ENCODE measurements at places on chromosomes 6 and 20. TPM values are rescaled to one million over a fixed set of nuclear protein-coding genes. Genes with fewer than 3 reads are reported as not detected.

Gene MCHR2
- not detected for total RNA-seq

Gene DNAH8
- total RNA-seq = 0.11 TPM

Gene AGER
- 70.6 TPM for total RNA-seq

DNA sequence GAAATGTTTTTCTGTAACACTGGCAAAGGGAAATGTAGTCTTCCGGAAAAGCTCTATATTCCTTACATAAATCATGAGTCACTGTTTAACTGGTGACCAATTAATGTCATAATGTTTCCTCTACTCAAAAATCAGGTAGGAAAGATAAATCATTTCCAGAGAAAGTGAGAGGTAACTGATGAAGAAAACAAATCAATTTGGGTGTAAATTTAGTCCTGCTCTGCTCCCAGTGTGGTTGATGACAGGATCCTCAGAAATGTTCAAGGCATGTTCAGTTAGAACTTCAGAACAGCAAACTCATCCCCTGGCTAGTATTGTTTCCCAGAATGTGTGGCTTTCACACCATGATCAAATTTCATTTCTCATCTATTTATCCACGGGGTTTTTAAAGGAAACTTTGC lies 38.8 kb upstream of the SPACA1 start:
- no peak overlapping the region for H3K4me3 ChIP-seq
- no peaks in the 10 kb centered on the region for H3K27me3 ChIP-seq
- H3K4me1 ChIP-seq = no peaks in the 10 kb centered on the region

Gene BANF2
- total RNA-seq = not detected

- H3K27ac ChIP-seq = no peak overlapping the region
- H3K36me3 ChIP-seq = no peaks in the 10 kb centered on the region
- no peak for DNase-seq
- no peaks in the 10 kb centered on the region for H3K27me3 ChIP-seq
- H3K4me3 ChIP-seq = no peak overlapping the region
- no peaks in the 10 kb centered on the region for H3K4me1 ChIP-seq
These were observed 30.9 kb upstream of the RIMS1 start for GRCh38 chr6:71855406-71855805.

Data from thyroid gland (tissue), 4 donors.